ENCODE measurements at places on chromosomes 12 and 14.

DNA sequence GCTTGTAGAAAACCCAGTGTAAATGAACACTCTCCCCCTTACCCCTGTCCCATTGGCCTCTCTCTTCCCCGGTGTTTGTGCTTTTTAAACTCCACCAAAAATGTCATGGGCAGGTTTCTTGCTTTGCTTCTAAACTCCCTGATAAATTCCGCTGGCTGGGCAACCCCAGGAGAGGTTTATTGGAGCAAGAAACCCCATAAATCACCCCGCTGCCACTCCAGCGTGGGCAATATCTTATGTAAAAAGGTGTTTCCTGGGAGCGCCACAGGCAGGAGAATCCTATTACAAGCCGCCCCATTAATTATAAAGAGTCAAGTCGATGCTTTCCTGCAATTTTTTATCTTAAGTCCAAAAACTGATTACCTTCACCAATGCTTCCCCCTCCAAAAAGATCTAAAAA lies 22.8 kb downstream of the LHX5 start:
- DNase-seq: no peak

DNA sequence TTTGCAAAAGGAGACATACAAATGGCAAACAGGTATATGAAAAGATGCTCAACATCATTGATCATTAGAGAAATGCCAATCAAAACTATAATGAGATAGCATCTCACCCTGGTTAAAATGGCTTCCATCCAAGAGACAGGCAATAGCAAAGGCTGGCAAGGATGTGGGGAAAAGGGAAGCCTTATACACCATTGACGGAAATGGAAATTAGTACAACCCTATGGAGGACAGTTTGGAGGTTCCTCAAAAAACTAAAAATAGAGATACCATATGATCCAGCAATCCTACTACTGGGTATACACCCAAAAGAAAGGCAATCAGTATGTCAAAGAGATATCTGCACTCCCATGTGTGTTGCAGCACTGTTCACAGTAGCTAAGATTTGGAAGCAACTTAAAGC lies 17.3 kb upstream of the CKAP4 start:
- no peak for DNase-seq

GRCh38 chr14:74109369-74109768 lies 24.6 kb downstream of the LIN52 start:
- DNase-seq: no peak

DNA sequence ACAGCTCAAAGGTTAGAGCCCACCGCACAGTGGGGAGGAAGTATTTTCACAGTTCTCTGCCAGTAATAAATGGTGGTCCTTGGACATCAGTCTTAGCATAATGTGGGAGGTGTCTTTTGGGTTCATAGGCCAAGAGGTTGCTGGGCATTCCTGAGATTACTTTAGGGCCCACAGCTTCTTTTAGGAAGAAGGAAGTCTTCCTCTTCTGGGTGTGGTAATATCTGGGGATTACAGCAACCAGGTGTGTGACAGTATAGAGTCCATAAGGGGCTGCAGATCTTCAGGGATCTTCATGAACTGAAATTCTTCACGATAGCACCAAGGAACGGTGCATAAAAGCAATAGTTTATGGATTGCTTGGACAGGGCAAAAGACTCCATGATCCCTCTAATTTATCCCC lies 56.2 kb upstream of the PTGR2 start:
- DNase-seq: no peak

DNA sequence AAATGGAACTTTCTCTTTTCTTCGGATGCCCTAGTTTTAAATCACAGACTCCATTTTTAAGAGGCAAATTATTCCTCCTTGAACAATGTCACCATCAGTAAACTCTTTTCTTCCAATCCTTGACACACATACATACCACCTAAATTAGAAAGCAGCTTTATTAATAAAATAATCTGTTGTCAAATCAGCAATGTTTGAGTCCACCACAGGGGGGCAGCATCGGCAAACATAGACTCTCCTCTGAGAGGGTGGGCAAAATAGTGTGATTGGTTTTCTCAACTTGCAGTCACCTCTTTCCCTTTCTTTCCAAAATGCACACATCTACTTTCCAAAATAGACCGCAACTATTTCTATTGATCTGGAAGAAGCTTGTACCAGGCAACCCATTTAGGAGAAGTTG lies 438.4 kb upstream of the OR4E1 start:
- DNase-seq: no peak

GRCh38 chr14:36724162-36724561 lies 62.5 kb downstream of the PAX9 start:
- DNase-seq: no peak

GRCh38 chr12:27180906-27181505 lies 63.1 kb upstream of the STK38L start:
- no peak for DNase-seq

- DNase-seq: no peak
These were observed 11.9 kb downstream of the BDKRB1 start for GRCh38 chr14:96267916-96268315.

DNA sequence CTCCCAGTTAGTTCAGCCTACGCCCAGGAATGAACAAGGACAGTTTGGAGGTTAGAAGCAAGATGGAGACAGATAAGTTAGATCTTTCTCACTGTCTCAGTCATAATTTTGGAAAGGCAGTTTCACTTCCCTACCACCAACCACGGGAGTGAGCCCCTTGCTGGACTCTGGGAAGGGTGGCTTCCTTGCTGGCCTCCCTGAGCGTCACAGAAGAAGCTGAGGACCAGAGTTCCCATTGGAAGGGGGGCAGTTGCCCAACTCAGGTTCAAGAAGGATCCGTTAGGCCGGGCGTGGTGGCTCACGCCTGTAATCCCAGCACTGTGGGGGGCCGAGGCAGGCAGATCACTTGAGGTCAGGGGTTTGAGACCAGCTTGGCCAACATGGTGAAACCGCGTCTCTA lies 106.2 kb upstream of the MAX start:
- DNase-seq: no peak

- no peak for DNase-seq
These were observed 763.9 kb upstream of the LRFN5 start for GRCh38 chr14:40842816-40843215.

GRCh38 chr14:74968811-74969210 lies 13.4 kb upstream of the PGF start:
- no peak for DNase-seq

GRCh38 chr14:85531141-85531586 lies 1.2 kb downstream of the FLRT2 start:
- DNase-seq: no peak

DNA sequence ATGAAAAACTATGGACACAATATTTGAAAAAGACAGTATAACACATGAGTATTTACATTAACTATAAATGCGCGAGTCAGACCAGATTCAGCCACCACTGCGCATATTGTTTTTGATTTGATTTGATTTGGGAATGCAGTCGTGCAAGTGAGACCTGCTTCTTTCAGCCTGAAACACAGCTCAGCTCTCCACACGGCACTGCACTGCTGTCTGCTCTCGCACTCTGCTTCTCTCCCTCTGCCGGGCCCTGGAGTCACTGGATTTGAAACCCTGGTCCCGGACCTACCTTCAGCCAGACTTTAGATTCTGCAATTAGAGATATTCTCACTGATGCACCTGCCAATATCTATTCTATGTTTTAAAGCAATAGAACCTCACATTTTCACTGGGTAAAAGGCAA lies 143.9 kb upstream of the TMEM132C start:
- DNase-seq: no peak

- no peak for DNase-seq
These were observed 9.9 kb downstream of the IFT43 start for GRCh38 chr14:75995372-75996041.

GRCh38 chr12:123905319-123905925 lies 67.2 kb downstream of the CCDC92 start:
- peak; percentile 70 for DNase-seq

DNA sequence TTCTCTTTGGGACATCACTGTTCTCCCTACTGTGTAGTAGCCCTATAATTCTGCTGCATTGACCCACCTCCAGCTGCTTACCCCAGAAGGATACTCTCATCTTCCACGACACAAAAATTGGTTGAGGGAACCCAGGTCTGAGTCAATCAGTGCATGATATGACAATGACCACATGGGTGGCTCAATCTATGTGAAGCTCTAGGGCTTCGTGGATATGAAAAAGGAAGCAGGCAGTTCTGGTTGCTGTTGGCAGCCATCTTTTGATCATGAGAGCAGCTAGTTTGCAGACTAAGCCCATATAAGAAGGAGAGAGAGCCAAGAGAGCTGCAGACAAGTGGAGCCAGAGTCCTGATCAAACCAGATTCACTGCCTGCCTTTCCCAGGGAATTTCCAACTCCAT lies 57.9 kb downstream of the AVPR1A start:
- no peak for DNase-seq

GRCh38 chr14:92459030-92459949 lies 54.3 kb upstream of the RIN3 start:
- DNase-seq: no peak

DNA sequence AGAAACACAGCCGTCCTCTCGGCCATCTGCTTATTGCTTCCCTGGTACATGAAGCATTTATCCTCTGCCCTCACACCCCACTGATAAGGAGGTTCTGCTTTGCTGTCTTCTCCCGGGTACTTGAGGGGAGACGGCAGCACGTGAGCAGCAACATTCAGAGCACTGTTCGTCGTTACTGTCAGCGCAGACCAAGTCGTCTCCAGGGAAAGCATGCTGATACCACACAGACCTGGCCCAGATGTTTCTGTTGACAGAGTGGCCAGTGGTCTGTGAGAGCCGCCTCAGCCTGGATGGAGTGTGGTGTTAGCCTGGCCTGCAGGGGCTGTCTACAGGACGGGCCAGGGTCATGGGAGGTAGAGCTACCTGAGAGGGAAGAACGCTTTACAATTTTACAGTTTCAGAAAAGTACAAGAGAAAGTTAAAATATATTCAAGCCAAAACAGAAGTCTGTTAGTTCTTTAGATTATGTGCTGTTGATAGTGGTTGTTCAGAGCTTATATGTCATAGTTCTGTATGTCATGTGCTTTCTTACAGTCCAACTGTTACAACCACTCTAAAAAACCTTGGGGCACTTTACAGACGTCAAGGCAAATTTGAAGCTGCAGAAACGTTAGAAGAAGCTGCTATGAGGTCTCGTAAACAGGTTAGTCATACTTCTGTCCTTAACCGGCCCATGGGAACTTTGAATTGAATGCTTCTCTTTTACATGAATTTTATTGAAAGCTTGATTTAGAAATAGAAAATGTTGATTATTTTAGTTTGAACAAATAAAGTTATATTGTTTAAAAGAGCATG lies 38.2 kb downstream of the XRCC3 start:
- DNase-seq: no peak

Data from hematopoietic multipotent progenitor cell treated with erythropoietin and hydrocortisone succinate and interleukin-3 and kit ligand, for 17 days (in vitro differentiated cells).